ENCODE measurements at places on chromosomes 7 and 10.

- peak; percentile 87 for DNase-seq
These were observed 45.0 kb downstream of the ALOX5 start for GRCh38 chr10:45418849-45419675.

DNA sequence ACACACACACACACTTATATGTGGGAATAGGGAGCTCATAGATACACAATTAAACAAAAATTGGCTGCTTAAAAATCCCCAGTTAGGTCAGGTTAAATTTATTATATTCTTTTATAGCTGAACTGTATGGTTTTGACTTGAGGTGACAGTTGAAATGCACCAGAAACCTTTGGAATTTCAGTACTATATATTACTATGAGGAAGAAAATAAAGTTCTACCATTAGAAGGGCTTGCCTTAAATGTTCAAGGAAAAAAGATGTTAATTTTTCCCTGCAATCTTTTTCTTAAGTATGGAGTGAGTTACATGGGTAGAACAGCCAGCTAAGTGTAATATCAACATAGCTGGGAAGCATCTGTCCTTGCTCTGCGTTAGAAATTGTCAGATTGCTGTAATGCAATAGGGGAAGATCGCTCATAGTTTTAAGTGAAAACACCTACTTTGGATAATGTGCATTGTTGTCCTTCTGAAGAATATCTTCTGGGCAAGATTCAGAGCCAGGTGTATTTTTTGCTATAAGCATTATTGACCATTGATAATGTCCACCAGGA is 415.8 kb upstream of the MKI67 start:
- DNase-seq: no peak

GRCh38 chr10:23016636-23017035 is 78.7 kb upstream of the MSRB2 start:
- DNase-seq: no peak

DNA sequence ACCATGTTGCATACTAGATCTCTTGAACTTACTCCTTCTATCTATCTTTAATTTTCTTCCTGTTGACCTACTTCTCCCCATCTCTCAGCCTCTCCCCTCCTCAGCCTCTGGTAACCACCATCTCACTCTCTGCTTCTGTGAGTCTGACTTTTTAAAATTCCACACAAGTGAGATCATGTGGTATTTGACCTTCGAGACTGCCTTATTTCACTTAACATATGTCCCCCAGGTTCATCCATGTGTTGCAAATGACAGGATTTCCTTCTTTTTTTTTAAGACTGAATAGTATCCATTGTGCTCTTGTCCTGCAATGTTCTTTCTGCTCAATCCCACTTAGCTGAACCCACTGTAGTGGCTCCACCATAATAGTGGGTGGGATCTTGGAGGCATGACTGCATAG is 51.4 kb upstream of the DNAJC1 start:
- no peak for DNase-seq

- DNase-seq: no peak
These were observed 97.4 kb downstream of the LRRC18 start for GRCh38 chr10:48842231-48842630.

DNA sequence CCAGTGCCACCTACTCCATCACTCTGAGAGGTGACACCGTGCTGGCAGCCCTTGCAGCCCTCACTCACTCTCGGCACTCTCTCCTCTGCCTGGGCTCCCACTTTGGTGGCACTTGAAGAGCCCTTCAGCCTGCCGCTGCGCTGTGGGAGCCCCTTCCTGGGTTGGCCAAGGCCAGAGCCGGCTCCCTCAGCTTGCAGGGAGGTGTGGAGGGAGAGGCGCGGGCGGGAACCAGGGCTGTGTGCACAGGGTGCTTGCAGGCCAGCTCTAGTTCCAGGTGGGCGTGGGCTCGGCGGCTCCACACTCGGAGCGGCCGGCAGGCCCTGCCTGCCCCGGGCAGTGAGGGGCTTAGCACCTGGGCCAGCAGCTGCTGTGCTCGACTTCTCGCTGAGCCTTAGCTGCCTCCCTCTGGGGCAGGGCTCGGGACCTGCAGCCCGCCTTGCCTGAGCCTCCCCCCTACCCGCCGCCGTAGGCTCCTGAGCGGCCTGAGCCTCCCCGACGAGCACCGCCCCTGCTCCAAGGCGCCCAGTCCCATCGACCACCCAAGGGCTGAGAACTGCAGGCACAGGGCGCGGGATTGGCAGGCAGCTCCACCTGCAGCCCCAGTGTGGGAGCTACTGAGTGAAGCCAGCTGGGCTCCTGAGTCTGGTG is 48.7 kb upstream of the SLC35G1 start:
- no peak for DNase-seq

- DNase-seq: no peak
These were observed 35.1 kb upstream of the AKR1C2 start for GRCh38 chr10:5038733-5039132.

- DNase-seq: no peak
These were observed 140.1 kb downstream of the ITGA8 start for GRCh38 chr10:15579605-15580004.

DNA sequence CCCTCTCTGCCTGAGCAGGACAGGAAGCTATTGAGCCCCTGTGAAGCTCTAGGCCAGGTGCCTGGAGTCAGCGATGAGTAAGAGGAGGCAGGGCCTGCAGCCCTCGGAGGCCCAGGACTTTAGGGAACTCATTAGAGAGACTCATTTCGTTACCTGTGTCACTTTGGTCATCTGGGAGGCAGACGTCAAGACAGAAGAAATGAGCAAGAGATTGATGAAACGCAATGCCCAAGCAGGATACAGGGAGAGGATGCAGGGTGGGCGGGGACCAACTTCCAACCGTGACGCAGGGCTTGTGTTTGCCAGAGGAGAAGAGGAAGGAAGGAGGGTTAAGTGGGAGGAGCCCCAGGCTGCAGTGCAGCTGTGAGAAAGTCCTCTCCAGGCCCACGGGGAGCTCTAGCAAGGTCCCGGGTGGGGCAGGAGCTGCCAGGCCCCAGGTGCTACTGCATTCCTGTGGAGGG is 26.4 kb upstream of the GNA12 start:
- peak; percentile 81 for DNase-seq

- no peak for DNase-seq
These were observed 6.3 kb downstream of the RSBN1L start for GRCh38 chr7:77702513-77702912.

GRCh38 chr7:111104710-111105109 is 13.8 kb downstream of the LRRN3 start:
- no peak for DNase-seq

DNA sequence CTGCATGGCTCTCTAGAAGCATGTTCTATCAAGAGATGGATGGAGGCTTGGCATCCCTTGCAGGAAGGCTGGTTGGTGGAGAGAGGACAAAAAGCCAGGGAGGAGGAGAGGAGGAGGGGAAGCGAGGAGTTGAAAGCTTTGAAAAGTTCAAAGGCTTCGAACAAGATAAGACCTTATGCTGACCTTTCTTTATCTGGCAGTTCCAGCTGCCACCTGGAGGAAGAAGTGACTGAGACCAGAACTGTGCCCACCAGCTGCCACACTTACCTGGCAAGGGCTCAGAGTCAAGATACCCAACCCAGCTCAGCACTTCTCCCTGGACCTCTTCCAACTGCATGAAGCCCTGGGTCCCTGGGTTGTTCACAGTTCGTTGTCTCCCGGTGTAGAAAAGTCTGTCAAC is 14.8 kb downstream of the CCL24 start:
- no peak for DNase-seq

DNA sequence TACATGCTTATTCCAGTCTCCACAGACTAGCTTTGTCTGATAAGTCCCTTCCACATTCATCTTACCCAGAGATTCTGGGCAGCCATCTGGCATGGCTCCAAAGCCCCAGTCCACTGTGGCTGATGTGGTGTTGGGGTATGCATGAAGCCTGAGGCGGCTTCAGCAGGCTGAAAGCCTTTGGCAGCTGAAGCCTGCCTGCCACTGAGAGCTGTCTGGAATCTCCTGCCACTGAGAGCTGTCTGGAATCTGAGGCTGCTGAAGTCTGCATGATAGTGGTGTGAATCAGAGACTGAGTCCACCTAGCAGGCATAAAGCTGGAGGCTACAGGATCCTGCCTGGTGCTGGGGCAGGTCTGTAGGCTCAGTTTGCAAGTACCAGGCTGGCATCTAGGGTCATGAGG is 87.1 kb downstream of the DYNC1I1 start:
- DNase-seq: peak; percentile 31

- no peak for DNase-seq
These were observed 380.8 kb upstream of the LRGUK start for GRCh38 chr7:133746305-133746704.

DNA sequence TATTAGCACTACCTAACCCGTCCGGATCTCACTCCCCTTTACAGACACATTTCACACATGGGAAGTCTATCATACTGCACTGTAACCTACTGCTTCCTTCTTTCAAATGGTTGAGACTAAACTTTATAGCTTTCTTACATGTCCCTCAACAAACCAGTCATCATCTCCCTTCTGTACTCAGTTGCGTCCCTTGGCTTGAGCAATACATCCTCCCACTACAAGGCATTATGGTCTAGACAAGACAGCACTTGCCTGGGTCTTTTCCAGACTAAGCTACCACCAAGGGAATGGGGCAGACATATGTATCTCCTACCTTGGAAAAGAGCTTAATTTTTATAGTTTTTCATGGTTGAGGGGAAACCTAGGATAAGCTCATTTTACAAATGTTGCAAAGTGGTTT is 575.2 kb downstream of the KCNMA1 start:
- DNase-seq: no peak

- no peak for DNase-seq
These were observed 167.3 kb downstream of the TNS3 start for GRCh38 chr7:47414342-47415317.

- peak; percentile 83 for DNase-seq
These were observed 140.4 kb upstream of the AUTS2 start for GRCh38 chr7:69457595-69458504.

GRCh38 chr10:88670497-88670896 is 6.3 kb downstream of the LIPF start:
- no peak for DNase-seq

- DNase-seq: peak; percentile 20
These were observed 660 bp upstream of the HHEX start for GRCh38 chr10:92688927-92689662.

GRCh38 chr10:77041636-77042258 is 595.9 kb downstream of the KCNMA1 start:
- no peak for DNase-seq

DNA sequence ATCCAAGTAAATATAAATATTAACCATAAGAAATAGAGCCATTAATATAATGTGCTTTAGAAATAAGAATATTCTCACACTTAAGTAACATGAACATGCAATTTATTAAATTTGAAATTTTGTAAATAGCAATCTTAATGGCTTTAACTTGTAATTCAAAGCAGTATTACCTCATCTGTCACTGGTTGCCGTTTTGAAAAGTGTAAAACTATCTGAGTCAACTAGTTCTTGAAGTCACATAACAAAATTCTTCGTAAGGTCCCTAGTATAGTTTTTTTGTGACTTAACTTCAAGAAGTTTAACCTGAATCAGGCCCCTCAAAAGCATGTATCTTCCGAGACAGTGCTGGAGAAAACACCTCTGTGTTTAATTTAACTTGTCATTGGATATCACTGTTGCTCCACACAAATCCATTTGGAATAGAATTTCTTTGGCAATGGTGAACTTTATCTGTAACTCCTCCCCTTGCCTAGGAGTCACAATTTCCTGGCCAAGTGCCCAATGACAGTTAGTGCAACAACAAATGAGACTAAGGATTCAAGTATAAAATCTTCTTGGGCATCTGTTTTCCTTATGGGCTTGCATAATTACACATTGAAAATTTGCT is 47.1 kb downstream of the NT5C2 start:
- DNase-seq: peak; percentile 83

DNA sequence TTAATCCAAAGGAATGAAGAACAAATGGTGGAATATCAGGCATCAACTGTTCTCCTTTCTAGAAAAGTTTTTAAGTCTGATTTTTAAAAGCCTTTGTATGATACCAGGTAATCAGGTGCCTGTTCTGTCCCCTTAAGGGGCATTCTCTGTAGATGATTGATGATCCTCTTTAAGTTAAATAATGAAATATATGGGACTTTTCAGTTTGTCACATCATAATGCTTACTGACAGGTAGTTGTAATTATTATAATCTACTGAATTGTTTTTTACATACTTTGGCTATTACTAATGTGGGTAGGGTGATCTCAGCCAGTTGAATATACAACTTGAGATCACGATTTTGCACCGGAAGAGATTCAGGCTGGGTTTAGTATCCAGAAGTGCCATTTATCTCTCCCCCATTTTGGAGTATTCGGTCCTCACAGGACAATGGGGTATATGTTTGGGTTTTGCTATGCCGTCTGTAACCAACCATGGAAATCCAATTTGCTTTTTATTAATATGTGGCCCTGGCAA is 330.2 kb downstream of the BICC1 start:
- DNase-seq: no peak

DNA sequence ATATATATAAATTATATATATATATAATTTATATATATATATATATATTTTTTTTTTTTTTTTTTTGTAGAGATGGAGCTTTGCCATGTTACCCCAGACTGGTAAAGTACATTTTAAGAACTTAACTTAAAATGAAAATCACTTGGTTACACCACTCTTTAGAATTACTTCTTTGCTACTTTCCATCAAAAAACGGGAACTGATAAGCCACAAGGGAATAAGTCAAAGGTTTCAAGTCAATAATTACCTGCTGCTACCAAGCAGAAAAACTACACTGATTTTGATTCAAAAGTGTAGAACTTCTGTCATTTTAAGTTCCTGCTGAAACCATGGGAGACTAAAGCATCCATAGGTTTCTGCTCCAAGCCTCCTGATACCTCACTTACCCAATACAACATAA is 12.2 kb downstream of the PPA1 start:
- DNase-seq: no peak

DNA sequence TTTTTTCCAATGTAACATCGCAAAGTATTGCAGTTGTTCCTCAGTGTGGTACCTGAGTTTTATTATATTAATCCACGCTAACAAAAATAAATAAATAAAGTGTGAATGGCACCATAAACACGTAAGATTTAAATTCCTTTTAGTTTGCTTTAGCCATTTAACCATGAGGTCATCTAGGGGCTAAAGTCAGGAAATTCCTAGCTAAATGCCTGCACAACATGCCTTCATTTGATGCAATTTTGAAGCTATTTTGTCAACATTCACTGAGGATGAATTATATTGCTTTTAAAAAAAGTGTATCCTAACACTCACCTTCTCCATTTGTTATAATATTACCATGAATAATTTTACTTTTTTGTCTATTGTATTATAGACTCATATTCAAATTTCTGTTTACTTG is 714.4 kb downstream of the GATA3 start:
- no peak for DNase-seq

DNA sequence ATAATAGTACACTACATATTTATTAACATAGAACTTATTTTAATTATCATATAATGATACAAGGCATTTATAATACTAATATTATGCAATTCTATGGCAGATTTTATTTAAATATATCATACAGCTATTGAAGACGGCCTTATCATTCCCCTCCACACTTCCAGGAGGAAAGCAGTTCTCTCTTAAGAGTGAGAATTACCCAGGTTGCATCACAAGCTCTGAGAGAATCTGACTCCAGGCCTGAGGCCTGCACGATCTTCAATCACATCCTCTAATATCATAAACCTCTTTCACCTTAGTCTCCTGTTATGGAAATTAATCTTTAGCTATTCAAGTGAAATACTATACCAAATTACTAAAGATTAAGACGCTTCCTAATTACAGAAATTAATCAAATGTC is 564.4 kb downstream of the PARD3 start:
- DNase-seq: no peak

Measured in heart left ventricle (tissue), 16 donors.